NCI-H524 (cell line): ENCODE measurements at places on chromosomes 2 and 18.

DNA sequence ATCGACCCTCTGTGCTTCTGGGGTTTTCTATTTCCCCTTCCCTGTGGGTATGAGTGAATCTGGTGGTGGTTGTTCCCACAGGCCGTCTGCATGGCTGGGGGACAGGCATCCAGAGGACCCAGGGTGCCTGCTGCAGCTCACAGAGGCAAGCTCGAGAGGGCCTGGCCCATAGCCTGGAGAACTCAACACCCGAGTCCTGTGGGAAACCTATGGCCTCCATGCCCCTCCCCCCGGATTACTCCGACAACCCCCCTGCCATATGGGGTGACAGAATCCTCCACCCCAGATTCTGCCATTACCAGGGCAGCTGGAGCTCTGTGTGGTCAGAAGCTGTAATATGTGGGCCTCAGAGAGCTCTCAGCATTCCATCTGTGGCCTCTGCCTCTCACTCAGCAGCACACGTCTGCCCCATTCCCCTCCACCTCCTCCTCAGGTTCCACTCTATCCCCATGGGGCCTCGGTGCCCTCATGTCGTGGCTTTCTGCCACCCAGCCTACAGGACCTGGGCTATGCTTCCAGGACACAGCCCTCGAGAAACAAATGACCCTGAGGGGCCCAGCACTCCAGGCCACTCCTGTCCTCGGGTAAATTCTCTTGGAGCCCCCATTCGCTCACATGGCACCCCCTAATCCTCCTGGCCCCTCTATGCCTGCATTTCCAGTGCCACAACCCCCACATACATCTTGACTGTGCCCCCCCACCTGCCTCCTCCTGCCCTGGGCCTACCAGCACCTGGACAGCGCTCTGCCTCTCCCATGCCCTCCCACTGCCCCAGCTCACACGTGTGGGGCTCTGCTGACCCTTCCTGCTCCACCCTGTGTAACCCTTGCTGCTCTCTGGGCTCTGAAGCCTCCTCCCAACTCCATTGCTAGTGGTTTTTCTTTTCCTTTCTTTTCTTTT is 3.6 kb downstream of the MZT2A start:
- peak; percentile 96 for DNase-seq

DNA sequence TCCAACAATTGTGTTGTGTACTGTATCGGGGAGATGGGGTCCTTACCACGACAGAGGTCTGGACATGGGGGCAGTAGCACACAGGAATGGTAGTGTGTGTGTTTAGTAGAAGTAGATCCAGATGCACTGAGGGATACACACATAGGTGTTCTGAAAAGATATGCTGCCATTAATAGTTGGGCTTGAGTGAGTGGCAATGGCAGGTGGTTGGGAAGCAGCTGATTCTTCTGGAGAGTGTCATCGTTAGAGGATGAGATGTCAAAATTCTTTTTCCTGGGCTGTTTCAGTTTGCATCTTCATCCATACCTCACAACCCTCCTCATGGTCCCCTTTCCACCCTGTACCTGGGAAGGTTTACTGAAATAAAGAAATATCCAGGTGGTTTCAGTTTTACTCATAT is 66.6 kb downstream of the UGGT1 start:
- no peak for DNase-seq

DNA sequence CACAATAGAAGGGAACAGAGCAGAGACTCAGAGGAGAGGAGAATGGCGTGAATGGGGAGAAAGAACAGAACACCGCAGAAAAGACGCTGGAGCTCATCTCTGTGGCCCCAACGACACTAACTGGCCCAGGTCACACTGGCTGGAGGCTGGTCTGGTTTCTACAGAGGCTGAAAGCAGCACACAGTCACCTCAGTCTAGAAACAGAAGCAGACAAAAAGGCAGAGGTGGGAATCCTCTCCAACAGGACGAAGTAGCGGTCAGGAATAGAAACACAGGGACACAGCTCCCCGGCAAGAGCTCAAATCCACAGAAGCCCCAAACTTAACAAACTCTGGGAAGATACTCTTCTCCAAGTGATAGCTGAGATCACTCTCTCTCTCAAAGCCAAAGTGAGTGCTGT is 9.2 kb downstream of the SLC66A2 start:
- no peak for DNase-seq

DNA sequence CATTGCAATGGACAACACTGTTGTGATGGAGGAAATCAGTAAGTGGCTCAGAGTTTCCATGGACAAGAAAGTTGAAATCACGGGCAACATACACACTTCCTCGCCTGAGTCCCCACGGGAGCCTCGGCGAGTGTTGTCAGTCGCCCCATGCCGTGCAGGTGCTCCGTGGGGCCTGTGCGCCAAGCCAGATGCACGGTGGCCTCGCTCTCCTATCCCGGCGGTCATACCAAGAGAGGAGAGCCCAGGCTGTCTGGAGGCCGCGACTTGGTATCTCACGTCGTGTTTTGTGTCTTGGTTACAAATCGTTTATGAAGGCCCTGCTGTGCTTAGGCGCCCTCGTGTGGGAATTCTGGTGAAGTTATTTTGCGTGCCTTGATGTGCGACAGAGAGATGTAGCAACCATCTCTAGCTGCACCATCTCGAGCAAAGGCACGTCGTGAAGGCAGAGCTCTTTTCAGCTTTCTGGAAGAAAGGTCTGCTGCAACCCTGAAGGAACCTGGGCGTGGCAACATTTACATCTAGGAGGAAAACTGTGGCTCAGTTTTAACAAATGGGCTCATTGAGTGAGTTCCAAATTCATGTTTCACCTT is 21.8 kb downstream of the ATG4B start:
- DNase-seq = peak; percentile 60

GRCh38 chr2:226730481-226730880 is 69.1 kb downstream of the IRS1 start:
- no peak for DNase-seq

DNA sequence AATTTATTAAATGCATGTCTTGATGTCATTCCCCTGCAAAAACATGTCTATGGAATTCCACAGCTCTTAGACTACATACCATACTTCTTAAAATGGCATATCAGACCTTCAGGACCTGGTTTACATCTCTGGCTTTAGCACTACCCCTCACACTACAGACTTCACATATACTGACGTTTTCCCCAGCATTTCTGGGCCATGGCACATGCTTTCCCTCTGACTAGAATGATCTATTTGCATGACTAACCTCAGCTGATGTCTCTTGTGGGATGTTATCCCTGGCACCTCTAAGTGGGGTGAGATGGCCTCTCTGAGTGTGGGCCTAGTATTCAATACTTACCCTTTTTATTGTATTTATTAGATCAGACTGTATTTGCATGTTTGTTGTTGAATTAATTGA is 381.6 kb downstream of the ERBB4 start:
- DNase-seq = no peak

DNA sequence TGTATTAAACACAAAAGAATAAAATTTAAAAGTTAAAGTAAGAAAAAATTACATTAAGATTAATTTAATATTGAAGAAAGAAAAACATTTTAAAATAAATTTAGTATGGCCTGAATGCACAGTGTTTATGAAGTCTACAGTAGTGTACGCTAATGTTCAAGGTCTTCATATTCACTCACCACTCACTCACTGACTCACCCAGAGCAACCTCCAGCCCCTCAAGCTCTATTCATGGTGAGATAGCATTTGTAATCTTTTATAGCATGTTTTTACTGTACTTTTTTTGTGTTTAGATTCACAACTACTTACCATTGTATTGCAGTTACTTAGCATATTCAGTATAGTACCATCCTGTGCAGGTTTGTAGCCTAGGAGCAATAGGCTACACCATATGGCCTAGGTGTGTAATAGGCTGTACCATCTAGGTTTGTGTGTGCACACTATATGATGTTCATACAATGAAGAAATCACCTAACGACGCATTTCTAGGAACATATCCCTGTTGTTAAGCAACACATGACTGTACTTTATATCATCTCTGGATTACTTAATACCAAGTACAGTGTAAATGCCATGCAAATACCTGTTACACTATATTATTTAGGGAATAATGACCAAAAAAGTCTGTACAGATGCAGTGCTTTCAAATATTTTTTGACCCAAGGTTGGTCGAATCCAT is 144.0 kb upstream of the IL1R2 start:
- no peak for DNase-seq

DNA sequence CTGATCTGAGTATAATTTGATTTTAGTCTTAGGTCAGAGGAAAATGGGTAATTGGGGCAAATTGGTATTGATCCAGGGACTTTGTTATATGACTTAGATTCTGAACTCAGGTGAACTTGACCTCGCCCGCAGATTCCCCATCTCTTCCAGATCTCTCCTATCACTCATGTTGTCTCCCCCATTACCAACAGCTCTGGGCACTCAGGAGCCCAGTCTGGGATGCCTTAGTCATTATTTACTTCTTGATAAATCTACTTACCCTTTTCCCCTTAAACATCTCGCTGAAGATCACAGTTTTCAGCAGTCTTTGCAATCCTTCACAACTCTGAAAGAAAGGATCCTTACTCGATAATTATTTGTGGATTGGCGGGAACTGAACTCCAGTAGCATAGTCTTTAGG is 19.6 kb upstream of the HNMT start:
- DNase-seq = no peak

GRCh38 chr2:132664096-132664495 is 5.9 kb downstream of the LYPD1 start:
- DNase-seq = no peak

DNA sequence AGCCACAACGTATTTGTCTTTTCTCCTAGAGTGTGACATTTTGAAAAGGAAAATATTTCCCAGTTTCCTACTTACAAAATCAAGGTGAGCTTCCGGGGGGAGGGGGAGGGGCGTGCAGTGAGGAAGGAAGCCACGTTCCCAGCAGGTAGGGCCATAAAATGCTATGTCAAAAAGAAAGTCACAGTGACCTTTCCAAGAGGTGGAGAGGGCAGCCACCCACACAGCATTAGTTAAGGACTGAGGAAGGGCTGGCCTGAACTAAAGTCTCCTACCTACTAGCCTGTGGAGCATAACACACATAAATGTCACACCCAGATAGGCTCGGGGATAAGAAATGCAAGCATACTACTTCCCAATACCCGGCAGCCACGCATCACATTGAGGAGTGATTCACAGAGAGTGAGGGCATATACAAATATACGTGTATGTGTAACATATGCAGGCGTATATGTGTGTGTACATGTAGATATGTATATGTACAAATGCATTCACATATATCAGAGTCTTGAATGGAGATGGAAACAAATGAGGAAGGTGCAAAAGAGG is 191.1 kb downstream of the STK39 start:
- DNase-seq = no peak

DNA sequence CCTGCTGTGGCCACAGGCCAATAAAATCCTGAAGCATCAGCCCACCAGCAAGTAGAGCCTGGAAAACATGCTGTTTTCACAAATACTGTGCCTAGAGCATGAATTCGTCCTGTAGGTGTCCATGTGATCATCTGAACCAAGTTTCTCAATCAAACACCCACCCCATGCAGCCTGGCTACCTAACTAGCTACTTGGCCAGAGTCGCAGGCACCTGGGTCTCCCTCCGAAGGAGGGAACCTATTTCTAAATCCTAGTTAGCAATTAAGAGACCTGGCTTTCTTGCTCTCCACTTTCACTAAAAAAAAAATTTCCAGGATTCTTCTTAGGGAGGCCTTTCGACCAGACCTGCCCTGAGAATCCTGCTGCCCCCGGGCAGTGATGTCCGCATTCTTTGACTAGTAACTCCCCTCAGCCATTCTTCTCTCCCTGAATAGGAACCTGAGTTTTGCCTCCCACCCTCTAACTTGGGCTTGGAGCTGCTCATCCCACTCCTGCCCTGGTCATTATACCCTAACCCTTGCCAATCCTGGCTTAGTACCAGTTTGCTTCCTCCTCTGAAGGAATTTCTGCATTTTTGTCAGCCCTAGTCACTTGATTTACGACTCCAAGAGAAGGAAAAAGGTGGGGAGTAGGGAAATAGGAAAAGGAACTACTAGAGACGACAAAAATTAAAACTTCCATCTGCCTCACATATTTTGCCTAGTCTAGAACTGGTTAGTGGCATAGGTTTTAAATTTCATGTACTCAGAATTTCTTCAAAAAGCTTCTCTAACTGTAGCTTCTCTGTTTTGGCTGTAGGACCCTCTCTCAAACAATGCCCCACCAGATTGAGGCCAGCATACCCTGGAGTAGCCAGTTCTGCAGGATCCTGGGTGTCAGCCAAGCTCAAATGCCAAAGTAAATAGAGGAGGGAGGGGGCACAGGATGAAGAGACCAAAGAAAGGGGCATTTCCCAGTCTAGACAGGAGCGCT is 25.4 kb upstream of the TANK start:
- DNase-seq = no peak

DNA sequence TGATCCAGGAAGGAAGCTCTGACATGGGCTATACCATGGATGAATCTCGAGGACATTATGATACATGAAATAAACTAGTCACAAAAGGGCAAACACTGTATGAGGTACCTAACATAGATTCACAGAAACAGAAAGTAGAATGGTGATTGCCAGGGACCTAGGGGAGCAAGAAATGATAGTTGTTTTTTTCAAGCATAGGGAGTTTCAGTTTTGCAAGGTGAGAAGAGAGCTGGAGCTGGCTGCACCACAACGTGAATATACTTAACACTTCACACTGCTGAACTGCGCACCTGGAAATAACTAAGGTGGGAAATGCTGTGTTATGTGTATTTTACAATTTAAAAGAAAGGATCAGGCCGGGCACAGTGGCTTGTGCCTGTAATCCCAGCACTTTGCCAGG is 13.2 kb upstream of the AGAP1 start:
- DNase-seq = no peak

DNA sequence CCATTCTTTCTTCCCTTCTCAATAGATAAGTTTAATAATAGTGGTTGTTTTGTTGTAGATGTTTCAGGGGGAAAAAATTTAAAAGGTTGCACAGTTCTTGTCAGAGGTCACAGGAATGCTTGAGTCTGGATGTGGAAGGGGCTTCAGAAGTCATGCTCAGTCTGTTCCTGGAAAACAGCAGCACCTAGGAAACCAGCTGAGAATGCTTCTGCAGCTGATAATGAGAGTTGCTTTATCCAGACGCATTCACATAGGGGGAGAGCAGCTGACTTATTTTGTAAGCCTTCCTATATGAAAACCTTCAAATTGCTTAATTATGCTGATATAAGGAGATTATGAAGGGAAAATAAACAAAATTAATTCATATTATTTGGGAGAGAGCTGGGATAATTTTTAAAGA is 235.5 kb downstream of the GULP1 start:
- no peak for DNase-seq

DNA sequence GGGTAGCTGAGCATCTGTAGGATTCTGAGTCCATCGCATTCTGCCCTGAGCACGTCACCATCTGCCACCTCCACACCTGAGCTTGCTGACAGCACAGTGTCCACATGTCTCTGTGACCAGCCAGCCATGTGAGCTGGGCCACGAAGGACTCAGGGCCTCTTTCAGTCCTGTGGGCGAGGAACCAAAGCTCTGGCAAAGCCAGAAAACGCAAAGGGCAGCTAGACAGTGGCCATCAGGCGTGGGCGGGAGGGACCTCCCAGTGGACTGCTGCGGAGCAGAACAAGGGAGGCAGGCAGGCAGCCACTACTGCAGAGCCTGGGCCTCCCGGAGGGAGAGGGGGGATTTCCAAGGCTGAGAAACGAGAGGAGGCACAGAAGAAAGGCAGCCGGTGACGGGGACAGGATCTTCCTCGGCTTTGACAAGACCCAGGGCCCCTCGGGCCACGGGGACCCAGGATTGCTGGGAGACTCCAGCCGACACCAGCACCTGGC is 274.6 kb upstream of the SALL3 start:
- no peak for DNase-seq

GRCh38 chr2:207658156-207658555 is 33.0 kb upstream of the METTL21A start:
- DNase-seq = no peak

GRCh38 chr2:5449867-5450266 is 242.3 kb upstream of the SOX11 start:
- DNase-seq = no peak

GRCh38 chr2:11169333-11169732 is 14.1 kb downstream of the SLC66A3 start:
- DNase-seq = no peak
